ENCODE measurements at places on chromosomes 13 and 19.

- DNase-seq = no peak
Observed at GRCh38 chr13:90099847-90100246, 1247.6 kb upstream of the MIR17HG start.

- no peak for DNase-seq
Observed at GRCh38 chr13:93079294-93079693, 147.3 kb upstream of the GPC6 start.

- DNase-seq = no peak
Observed at GRCh38 chr13:45206340-45206739, 5.5 kb upstream of the KCTD4 start.

GRCh38 chr19:5743630-5744029 is 23.2 kb downstream of the CATSPERD start:
- no peak for DNase-seq

DNA sequence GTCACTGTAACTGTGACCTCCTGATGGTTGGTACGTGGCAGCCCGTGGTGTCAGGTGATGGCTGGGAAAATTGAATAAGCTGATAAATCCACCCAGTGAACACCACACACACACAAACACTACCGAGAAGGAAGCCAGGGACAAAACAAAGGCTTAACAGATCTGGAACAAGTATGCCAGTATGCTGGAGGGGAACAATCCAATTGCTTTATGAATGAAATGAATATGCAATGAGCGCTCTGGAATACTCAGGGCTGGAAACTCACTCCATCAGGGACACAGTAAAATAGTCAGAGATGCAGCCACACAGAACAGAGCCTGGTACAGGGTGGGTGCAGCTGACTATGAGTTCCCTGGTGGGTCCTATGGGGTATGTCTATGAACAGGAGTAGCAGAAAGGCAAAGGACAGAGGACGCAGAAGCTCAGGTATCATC is 16.7 kb downstream of the TMTC4 start:
- DNase-seq = peak; percentile 94

GRCh38 chr19:17027535-17027975 is 945 bp upstream of the CPAMD8 start:
- no peak for DNase-seq

- DNase-seq = no peak
Observed at GRCh38 chr13:48644141-48644540, 9.6 kb upstream of the CYSLTR2 start.

DNA sequence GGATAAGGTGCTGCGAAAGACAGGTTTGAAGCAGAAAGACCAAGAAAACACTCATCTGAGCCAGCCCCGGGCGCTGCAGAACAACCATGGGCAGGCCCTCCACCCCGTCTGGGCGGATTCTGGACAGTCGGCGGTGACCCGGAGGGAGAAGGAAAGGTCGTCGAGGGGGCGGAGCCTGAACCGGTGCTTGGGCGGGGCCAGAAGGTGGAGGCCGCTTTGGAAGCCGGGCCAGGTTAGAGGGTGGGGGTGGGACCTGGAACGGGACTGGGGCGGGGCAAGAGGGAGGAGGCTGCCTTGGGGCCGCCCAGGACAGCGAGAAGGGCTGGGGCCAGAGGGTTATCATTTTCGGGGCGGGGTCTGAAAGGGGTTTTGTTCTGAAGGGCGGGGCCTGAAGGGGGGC is 5.0 kb upstream of the ZNF765 start:
- no peak for DNase-seq

GRCh38 chr19:16381756-16382401 is 57.3 kb downstream of the KLF2 start:
- DNase-seq = peak; percentile 76

GRCh38 chr13:42997381-42997780 is 5.3 kb upstream of the EPSTI1 start:
- DNase-seq = no peak

DNA sequence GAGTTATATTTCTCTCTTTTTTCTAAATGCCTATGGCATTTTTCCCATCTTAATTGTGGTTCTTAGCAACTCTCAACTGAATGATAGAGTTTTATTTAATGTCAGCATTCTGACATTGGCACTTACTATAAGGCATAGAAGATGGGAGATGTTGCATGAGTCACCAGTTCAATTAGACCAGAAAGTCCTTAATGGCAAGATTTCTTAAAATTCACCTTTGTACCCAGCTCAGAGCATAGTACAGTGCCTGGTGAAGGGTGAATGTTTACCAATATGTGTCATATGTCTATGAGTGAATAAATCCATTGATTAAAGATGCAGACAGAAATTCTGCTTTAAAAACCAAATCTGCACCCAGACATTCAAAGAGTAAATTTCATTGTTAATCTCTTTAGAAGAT is 526.9 kb downstream of the EFNB2 start:
- DNase-seq = no peak

Measured in Ammon's horn (tissue), 1 donor.